ENCODE measurements at places on chromosomes 7 and 10. TPM values are rescaled to one million over a fixed set of nuclear protein-coding genes. Genes with fewer than 3 reads are reported as not detected.

GRCh38 chr10:77359950-77360520 lies 277.6 kb downstream of the KCNMA1 start:
- DNase-seq = no peak

GRCh38 chr10:43299579-43299978 lies 32.7 kb upstream of the RASGEF1A start:
- DNase-seq = no peak

DNA sequence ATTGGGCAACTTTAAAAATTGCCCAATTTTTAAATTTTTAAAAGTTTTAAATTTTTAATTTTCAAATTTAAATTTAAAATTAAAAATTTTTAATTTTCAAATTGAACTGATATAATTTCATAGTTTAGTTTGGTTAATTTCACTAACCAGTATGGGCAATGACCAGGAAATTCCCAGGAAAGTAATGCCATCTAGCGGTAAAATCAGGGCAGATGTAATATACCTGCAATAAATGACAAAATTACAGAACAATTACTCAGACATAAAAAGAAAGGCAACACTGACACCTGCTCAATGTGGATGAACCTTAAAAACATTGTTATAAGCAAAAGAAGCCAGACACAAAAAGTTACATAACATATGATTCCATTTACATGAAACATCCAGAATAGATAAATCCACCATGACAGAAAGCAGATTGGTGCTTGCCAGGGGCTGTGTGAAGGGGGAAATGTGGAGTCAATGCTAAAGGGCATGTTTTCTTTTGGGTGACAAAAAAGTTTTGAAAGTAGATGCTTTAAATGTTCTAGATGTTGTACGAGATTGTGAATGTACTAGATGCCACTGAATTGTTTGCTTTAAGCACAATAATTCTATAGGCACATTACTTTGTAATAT lies 28.6 kb upstream of the SLC16A12 start:
- peak; percentile 23 for DNase-seq

DNA sequence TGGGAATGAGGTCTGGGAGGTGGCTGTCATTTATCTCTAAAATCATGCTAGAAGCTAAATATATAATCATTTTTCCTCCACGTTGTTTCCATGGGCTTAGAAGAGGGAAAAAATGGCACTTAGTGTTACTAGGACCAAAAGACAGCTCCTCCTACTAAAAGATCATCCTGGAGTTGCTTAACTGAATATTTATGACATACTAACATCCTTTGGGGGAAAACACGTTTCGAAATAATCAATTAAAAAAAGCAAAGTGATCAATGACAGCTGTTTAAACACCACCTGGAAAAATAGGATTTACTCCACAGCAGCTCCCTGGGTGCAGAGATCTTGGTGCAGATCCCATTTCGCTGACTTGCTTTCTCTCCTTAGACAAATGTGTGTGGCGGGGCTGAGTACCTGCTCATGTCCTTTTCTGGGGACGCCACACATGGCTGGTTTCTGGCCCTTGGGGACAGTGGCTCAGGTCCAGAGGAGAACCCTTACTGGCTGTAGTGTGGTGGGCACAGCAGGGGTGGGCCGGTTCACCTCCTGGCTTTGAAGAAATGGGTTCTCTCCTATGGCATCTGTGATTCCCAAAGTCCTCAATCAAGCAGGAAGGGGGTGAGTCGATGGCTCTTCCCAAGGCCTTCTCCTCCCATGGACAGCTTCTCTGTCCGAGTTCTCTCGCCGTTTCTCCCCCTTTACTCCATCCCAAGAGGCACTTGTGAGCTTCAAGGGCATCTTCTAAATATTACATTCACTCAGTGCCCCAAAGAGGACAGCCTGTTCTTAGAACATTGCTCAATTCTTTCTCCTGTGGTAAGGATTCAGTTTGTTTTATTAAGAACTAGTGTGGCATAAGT lies 156.4 kb upstream of the KLF14 start:
- no peak for DNase-seq

- DNase-seq = no peak
Observed at GRCh38 chr7:90749774-90750173, 153.7 kb downstream of the CDK14 start.

- DNase-seq = no peak
Observed at GRCh38 chr10:122474131-122474818, 12.9 kb downstream of the HTRA1 start.

- DNase-seq = no peak
Observed at GRCh38 chr7:112296432-112296831, 89.9 kb downstream of the ZNF277 start.

The CRYGN gene
- total RNA-seq = not detected

The COMMD3 gene
- 41.3 TPM for total RNA-seq

The KMT2E gene
- 78.6 TPM for total RNA-seq
